ENCODE measurements at places on chromosomes 3 and 15.

DNA sequence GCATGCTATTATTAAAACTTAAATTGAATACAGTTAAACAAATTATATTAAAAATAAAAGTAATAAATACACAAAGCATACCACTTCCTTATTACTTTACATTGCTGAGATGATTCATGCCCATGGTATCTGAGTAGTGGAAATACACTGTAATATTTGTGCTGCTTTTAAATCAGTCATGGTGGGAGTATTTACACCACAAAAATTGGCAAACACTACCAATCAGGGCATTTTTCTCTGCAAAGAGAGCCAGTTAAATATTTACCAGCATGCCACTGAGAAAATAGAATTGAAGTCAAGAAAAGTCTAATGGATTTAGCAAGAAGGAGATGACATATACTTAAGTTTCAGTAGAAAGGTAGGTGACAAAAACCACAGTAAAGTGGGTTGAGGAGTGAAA lies 19.6 kb downstream of the PPARG start:
- DNase-seq = peak; percentile 68

GRCh38 chr15:68384451-68385239 lies 47.3 kb downstream of the ITGA11 start:
- DNase-seq = no peak

DNA sequence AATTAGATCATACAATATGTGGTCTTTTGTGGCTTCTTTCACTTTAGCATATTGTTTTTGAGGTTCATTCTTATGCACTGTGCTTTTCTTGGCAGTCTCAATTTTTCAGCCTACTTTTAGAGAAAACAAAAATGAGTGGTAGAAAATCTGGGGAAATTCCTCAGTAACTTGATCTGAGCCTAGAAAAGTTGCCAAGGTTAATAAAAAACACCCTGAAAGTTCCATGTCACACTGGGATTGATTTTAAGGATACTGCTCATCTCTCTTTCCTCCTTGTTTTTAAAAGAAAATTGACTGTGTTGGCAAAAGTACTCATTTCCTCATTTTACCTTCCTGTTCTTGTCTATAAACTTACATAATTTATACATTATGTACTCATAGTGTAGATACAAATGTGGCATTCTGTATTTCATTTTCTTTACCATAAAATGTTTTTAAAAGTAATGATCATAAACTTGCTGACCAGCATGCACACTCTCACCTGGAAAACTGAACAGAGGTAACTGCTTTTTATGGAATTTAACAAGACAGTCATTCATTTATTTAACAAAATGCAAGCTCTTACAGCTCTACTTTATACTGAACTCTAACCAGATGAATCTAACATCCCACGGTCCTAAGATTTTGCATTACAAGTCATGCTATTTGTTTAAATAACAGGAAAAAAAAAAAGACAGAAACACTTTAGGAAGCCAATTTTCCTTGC lies 28.6 kb upstream of the SH3BP5 start:
- no peak for DNase-seq

- DNase-seq = no peak
These were observed 23.0 kb downstream of the IGF1R start for GRCh38 chr15:98671060-98672008.

DNA sequence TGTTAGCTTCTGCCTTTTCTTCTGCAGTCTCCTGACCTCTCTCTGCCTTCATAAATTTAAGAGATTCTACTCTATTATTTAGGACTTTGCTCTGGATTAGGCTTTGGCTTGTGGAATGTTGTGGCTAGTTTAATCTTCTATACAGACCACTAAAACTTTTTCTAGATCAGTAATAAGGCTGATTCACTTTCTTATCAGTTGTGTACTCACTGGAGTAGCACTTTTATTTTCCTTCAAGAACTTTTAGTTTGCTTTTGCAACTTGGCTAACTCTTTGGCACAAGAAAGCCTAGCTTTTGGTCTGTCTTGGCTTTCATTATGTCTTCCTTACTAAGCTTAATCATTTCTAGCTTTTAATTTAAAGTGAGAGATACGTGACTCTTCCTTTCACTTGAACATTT lies 265.5 kb upstream of the TBC1D5 start:
- no peak for DNase-seq

DNA sequence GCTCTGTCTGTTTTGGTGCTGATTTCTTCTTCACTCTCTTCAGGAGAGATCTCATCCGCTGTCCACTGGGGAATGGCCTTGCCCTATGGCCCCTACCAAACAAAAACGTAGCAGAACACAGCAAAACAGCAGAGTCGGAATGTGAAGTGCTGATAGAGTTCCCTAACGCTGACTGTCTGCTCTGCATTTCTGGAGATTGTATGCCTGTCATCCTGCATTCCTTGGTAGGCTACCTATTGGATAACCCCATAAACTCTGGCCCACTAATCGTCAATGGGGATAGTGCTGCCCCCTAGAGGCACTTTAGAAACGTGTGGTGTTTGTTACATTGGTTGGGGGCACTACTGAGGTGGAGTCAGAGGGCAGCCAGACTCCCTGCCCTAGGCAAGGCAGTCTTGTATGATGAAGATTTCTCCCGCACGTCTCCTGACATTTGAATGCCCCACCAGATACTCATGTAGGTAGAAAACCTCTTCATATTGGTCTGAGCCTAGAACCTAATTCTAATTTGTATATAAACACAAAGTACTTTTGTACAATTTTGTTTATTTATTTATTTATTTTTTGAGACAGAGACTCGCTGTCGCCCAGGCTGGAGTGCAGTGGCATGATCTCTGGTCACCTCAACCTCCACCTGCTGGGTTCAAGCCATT lies 15.6 kb upstream of the MAGEF1 start:
- DNase-seq = peak; percentile 16

DNA sequence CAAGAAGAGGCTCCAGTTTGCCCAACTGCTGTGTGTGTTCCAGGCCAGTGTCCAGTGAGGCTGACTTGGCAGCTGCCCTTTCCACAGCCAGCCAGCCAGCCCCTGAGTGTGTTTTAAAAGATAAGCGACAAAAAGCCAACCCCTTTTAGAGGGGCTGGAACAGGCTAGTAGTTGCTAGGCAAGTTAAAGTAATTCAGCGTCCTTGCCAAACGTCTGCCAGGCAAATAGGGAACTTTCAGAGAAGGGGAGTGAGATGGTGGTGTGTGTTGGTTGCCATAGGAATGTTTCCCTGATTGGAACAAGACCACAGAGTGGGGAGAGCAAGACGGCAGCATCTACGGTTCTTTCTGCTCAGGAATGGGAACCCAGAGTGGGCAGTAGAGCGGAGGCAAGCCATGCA lies 86.3 kb downstream of the TMEM108 start:
- no peak for DNase-seq

GRCh38 chr3:5187920-5188418 lies 462 bp downstream of the EDEM1 start:
- no peak for DNase-seq

DNA sequence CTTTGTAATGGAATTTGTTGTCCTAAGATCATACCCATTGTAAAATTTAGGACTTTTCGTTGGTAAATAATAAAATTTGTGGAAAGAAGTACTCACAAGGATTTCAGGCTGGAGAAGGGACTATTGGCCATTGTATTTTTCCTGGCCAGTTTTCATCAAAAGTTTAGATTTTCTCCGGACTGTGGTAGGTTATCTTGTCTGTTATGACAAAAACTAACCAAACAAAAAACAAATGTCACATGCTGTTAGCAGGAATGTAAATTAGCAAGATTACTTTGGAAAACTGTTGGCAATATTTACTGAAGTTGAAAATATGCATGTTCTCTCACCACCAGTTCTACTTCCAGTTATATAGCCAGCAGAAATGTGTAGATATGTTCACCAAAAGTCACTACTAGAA lies 27.8 kb downstream of the PDE8A start:
- DNase-seq = no peak

GRCh38 chr3:76724706-76725105 lies 315.2 kb upstream of the ROBO2 start:
- DNase-seq = no peak

- no peak for DNase-seq
These were observed 19.2 kb downstream of the POLG start for GRCh38 chr15:89315375-89315929.

DNA sequence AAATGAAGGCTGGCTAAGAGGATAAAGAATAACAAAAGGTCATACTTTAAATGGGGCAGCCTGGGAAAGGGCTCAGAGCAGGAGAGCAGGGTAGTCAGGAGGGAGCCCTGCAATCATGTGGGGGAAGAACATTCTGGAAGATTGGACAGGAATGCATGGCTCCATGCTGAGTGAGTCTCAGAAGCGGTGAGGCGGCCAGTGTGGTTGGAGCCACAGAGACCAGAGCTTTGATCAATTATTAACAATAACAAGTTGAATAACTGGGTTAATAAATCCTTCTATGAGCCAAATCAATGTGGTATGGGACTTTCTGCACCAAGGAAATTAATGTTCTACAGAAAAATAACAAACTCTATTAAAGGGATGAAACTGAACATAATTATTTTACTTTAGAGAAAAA lies 57.9 kb upstream of the DCUN1D1 start:
- peak; percentile 94 for DNase-seq

GRCh38 chr15:99141943-99142342 lies 37.1 kb downstream of the SYNM start:
- DNase-seq = no peak

DNA sequence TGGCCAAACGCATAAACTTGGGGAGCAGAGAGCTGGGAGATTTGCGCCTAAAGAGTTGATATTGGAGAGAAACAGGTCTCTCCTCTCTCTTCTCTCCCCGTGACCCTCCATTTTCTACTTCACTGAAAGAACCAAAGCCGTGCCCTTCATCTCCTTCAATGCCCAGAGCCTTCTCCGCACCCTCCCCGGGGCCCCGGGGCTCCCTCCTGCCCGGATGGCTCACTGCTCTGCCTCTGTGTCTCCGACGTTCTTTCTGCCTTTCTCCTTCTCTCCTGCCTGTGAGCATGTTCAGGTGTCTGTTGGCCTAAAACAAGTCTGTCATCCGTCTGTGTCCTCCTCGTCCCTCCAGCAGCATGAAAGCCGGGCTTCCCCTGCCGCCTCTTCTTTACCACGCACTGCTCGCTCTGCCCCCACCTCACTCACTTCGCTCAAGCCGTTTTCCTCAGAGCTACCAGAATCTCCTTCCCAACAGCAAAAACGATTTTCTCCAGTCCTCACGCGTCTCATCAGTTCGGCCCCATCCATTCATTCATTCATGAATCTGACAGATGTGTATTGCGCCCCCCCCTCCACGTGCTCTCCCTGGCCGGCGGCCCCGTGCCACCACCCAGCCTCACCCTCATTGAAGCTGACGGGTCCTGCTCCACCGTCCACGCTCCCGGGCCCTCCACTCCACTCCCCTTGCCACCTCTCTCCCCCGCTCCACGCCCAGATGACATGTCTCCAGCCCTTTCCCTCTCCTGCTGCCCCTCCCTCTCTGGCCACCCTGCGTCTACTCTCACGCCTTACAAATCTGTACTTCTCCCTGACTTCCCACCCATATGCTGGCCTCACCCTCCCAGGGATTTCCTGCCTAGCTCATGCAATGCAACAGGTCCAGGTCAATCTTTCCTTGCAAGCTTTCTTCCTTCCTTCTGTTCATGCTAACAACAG lies 10.2 kb downstream of the MUC4 start:
- DNase-seq = no peak

DNA sequence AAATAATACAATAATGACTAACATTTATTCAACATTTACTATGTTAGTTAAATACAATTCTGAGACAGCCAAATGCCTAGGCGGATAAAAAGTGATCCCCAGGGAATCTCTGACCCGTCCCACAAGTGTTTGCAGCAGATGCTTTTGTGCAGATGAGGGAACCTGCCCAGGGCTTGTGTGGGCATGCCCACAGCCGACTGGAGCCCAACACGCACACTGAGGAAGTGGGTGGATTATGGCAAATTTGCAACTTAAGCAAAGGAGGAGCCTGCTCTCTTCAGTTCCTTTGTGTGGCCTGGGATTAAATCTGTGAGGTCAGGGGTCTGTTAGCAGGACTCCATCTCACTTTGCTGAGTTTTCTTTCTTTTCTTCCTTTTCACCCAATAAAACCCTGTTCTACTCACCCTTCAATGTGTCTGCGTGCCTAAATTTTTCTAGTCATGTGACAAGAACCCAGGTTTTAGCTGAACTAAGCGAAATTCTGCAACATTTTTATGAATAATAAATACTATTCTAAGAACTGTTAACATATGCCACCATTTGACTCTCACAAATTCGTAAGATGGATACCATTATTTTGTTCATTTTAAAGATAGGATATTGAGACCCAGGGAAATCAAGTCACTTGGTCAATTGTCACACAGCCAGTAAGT lies 13.9 kb upstream of the RTP1 start:
- DNase-seq = no peak

- DNase-seq = no peak
These were observed 61.3 kb upstream of the GATM start for GRCh38 chr15:45439521-45440260.

GRCh38 chr15:53872410-53872809 lies 105.8 kb upstream of the UNC13C start:
- no peak for DNase-seq

DNA sequence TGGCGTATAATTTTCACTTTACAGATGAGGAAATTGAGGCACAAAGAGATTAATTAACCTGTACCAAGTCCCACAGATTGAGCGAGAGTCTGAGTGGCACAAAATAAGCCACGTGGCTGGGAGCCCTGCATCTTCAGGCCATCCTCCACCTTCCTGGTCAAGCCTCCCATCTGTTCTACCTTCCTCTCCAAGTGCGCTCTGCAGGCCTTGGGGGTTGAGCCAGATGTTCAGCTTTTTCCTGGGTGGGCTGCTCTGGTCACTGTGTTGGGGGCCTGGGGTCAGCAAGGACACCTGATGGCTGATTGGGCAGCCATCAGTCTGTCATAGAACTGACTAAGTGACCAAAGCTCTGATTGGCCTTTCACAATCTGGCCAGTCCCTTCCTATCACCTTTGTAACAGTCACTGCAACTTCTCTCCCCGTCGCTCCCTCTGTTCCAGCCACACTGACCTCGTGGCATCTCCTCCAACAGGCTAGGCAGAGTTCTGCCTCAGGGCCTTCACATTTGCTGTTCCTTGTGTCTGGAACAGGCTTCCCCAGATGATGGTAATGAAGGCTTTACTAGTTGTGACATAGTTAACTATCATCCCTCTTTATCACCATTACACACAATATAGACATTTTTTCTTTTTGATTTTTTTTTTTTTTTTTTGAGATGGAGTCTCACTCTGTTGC lies 46.8 kb downstream of the SCN5A start:
- no peak for DNase-seq

DNA sequence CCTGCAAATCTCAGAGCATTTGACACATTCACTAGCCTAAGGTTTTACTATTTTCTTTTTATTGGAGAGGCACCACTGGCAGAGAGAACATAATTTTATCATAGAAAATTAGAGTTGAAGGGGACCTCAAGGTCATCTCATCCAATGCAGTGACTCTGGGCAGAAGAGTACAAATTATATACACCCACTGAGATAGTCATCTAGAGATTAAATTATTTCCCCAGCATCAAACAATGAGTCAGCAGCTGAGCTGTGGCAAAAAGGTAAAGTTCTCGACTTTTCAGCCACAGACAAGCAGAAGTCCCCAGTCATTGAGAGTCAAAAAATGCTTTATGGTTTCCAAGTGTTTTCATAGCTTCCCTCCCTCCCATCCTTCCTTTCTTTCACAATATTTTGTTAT lies 39.3 kb upstream of the SEMA6D start:
- no peak for DNase-seq

GRCh38 chr15:71709808-71710418 lies 100.4 kb upstream of the NR2E3 start:
- no peak for DNase-seq

GRCh38 chr3:59444294-59444671 lies 394.5 kb upstream of the CFAP20DC start:
- DNase-seq = no peak

All from epithelial cell of proximal tubule (primary cell).